Right cardiac atrium (tissue), 5 donors: ENCODE measurements at places on chromosomes 11 and 22.

GRCh38 chr22:37559901-37560607 lies at the start of gene CDC42EP1:
Gene CDC42EP1, plus strand, starts transcription at chr22:37560480. Its CDS starts 5,870 bp downstream, at chr22:37566350.
- peak; percentile 88 for DNase-seq

- peak; percentile 54 for DNase-seq
Measured at GRCh38 chr11:122207505-122207904, 91.5 kb upstream of the BLID start.

DNA sequence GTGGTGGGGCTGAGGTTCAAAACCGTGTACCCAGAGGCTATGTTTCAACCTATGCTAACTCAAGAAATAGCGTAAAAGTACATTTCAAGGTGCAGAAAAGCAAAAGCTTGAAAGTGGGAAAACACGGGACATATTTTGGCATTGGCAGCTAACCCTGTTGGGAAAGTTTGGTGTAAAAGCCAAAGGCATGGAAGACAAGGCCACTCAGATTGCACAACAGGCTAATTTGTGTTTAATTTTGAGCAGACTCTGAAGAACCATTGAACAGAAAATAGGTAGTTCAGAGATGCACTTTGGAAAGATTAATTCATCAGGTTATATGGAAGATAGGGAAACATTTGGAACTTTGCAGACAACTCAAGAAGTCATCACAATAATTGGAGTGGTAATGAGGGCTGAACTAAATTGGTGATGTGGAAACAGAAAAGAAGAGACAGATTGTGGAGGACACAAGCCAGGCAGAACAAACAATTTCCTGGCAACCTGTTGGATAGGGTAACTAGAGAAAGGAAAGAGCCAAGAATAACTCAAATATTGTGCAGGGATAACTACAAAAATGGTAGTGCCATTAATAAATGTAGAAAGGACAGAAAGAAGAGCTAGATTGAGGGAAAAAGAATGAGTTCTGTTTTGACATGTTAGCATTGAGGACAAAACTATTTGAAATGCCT lies 140.5 kb upstream of the PGR start:
- no peak for DNase-seq

GRCh38 chr11:117769533-117769932 lies 27.5 kb downstream of the DSCAML1 start:
- DNase-seq: no peak

DNA sequence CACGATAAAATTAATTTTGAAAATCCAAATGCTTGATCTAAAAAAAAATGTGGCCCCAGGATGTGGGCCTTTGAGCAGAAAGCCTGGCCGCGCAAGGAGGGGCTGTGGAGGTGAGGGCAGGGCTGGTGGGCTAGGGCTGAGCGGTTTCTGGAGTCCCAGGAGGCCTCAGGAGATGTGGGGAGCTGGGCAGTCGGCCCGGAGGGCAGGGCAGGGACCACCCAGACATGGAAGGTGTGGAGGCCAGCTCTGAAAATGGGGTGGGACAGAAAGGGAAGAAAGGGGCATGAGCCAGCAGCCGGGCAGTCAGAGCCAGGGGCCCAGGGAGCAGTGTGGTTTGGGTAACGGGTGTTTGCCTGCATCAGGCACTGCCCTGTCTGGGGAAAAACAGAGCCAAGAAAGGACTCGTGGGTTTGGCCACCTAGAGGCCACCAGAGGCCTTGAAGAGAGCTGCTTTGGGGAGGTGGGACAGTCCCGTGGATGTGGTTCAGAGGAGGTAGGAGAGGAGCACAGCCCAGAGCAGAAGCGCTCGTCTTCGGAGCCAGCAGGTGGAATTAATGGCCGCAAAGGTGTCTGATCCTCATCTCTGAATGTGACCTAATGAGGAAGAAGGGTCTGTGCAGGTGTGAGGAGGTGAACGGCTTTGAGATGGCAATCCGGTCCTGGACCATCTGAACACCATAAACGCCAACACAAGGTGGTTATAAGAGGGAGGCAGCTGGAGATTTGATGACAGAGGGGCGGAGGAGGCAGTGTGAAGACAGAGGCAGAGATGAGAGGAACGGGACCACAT lies 50.2 kb downstream of the IGF2 start:
- DNase-seq: no peak

DNA sequence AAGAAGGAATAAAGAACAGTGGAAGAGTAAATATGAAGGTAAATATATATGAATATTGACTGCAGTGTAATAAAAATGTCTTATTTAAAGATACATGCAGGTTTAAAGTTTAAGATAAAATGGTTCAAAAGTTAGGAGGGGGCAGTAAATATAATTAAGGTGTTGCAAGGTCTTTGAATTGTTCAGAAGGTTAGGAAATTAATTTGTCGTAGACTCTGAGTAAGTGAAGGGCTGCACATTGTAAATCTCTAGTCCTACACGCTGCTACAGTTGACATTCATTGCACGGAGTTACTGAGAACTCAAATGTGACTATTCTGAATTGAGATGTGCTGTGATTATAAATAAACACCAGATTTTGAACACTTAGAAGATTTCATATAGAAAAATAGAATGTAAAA lies 69.8 kb upstream of the PRODH start:
- no peak for DNase-seq

- no peak for DNase-seq
Measured at GRCh38 chr22:49979587-49980264, 19.2 kb downstream of the PIM3 start.
